ENCODE measurements at places on chromosomes 4 and X.

DNA sequence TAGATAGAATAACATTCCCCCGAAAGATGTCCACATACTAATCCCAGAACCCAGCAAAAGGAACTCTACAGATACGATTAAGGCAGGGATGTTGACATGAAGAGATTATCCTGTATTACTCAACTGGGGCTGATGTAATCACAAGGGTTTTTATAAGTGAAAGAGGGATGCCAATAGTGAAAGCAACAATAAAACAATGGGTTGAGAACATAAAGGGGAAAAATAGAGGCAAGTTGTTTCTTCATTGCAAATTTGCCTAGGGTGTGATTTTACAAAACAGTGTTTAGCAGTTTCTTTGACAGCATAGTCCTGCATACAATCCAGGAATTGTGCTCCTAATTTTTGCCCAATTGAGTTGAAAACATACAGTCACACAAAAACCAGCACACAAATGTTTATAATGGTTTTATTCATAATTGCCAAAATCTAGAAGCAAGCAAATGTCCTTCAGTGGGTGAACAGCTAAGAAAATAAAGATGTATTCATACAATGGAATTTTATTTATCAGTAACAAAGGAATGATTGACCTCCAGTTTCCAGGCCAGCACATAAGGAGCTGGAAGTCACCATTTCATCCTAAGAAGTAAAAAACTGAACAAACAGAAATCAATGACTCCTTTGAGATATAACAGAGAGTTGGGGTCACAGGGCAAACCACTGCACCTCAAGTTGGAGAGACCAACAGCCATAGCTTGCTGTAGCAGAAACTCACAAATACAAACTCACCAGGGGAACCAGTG, 107.2 kb downstream of the CENPC start:
- no peak for DNase-seq

- DNase-seq: no peak
These were observed 44.2 kb downstream of the ZNF185 start for GRCh38 chrX:152942077-152942442.

- no peak for DNase-seq
These were observed 97.5 kb downstream of the NPNT start for GRCh38 chr4:105992641-105993305.

DNA sequence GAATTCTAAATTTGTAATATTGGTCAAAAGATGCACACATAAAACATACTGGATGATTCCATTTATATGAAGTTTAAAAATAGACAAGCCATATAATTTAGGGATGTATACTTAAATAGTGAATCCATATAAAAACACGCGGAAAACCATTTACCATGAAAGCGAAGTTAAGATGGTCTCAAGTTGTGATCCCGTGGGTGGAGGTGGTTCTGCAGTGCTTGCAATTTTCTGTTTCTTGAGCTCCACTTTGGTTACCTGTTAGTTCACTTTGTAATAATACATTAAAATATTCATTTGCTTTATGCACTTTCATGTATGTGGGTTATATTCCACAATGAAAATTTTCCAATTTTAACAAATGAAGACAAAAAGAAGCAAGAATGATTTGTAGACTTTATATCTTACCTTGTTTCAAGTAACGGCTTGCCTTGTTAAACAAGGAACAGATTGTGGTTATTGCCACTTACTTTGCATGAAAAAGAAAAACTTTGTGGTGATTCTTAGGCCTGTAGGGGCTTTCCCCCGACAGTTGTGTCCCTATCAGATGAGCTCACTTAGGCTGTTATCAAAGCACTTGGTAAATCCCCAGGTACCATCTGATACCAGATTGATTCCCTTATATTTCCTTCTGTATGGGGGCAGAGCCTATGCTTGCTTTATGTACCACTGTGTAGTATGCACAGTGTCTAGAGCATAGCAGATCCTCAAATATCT, 12.2 kb downstream of the UCP1 start:
- no peak for DNase-seq

DNA sequence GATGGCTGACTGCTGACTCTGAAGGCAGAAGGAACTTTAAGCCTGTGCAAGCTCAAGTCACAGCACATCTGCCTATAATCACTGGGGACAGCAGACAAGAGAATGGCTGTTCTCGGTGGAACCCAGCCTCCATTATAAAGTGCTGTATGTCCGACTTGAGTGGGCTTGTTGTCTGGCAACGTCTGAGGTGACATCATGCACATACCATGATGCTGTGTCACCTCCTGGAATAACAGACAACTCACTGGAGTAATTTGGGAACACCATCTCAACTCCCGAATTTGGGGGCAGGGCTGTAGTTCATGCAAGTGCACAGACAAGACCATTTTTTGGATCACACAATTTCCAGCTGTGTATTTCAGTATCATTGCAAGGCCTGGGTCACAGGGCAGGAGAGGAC, 59.8 kb upstream of the GPM6B start:
- DNase-seq: no peak

- no peak for DNase-seq
These were observed 20.5 kb upstream of the TSR2 start for GRCh38 chrX:54419559-54420302.

GRCh38 chrX:25807022-25807421, 331.1 kb upstream of the MAGEB18 start:
- DNase-seq: no peak

GRCh38 chrX:63561425-63561824, 210.3 kb upstream of the SPIN4 start:
- no peak for DNase-seq

DNA sequence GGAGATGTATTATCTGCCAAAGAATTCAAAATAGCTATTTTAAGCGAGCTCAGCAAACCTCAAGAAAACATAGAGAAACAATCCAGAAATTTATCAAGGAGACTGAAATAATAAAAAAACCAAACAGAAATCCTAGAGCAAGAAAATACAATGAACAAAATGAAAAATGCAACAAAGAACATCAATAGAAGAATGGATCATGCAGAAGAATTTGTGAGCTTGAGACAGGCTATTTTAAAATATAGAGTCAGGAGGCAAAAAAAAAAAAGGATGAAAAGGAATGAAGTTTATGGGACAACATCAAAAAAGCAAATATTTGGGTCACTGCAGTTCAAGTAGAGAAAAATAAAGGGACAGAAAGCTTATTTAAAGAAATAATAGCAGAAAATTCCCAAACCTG, 29.1 kb downstream of the CENPE start:
- DNase-seq: no peak

GRCh38 chr4:101643186-101643837, 147.2 kb upstream of the BANK1 start:
- no peak for DNase-seq

GRCh38 chr4:37685161-37685822, 884 bp downstream of the RELL1 start:
- DNase-seq: no peak

DNA sequence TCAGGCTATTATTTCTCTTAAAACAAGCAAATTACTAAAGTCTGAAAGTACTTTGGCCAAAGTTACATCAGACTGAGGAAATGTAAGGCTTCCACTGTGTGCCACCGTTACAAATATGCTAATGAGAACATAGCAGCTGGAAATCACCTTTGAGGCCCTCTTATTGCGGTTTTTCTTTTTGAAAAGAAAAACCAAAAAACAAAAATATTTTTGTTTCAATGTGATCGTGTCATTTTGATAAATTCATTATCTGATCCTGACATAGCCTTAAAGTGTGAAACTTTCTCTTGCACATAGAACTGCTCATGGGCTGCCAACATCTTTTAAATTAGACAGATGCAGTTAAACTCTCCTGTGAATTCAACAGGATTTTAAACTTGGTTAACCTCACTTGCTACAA, 2.8 kb upstream of the TIFA start:
- no peak for DNase-seq

GRCh38 chr4:27666943-27667342, 806.3 kb downstream of the STIM2 start:
- DNase-seq: no peak

DNA sequence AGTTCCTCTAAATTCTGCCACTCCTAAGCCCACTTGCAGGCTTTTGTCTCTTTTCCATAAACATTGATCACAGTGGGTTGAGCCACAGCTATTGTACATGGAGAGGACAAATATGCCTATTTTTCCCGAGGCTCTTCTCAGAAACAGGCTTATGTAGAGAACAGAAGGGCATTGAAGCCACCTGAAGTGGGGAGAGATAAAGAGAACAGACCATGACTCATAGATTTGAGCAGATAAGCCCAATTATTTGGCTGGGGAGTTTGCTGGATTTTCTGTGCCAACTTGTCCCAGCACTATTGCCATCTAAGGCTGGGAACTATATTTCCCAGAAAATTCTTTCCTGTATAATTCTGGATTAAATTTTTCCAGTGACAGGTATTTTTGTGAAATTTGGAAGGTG, 446.1 kb upstream of the RPS6KA3 start:
- DNase-seq: no peak

- no peak for DNase-seq
These were observed 210.6 kb upstream of the DKK2 start for GRCh38 chr4:107246761-107247160.

DNA sequence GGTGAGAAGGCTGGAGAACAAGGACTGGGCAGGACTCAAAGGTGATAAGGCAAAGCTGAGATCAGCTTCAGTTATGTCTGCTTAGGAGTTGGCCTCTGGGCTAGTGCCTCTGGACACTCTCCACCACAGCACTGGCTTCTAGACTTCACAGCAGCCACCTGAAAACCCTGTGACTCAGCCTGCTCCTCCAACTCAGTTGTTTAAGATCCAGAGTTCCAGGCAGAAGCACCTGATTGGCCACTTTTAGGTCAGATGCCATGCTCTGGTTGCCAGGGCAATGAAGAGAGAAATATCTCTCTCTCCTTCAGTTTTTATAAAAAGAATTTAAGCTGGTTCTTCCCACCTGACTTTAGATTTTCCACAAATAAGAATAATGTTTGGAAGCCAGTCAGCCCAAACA, 47.9 kb upstream of the BLTP1 start:
- DNase-seq: no peak

All from stimulated activated CD4-positive, alpha-beta T cell treated with anti-CD3 and anti-CD28 coated beads, Interleukin-15, amount 100 ng/mL, for 1 hour (primary cell).